ENCODE measurements at places on chromosomes 12 and 14.

DNA sequence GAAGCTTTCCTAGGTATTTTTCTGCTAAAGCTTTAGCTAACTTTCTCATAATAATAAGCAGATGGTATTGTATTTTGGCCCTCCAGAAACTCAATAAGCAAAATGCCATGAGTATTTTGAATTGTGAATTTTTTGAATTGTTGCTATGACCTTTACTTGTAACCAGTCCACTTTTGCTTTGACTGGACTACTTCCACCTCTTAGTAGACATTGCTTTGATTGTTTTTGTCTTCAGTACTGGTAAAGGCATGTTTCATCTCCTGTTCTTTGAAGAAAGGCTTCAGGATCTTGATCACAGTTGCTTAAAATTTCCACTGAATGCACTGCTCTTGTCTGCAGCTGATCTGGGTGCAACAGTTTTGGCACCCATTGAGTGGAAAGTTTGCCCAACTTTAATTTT is 102.3 kb downstream of the TRMT5 start:
- DNase-seq: peak; percentile 14

DNA sequence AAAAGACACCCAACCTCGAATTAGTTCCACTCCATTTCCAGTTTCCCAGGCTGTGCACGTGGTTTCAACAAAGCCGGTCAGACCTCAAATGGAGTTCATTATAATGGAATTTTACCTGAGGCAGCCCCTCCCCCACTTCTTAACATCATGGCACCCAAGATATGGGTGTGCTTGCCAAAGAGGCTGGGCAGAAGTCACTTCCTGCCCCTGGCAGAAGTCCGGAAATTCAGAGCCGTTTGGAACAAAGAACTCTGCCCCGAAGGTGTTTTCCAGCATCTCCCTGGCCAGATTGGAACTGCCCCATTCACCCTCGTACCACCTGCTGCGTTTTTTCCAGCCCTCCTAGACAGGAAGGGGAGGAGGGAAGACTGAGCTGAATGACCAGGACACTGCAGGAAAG is 8.2 kb downstream of the VDR start:
- no peak for DNase-seq

GRCh38 chr12:43094886-43095575 is 457.0 kb downstream of the ADAMTS20 start:
- DNase-seq: peak; percentile 68

- DNase-seq: peak; percentile 16
These were observed 261.4 kb downstream of the DIO2 start for GRCh38 chr14:79949906-79950305.

- DNase-seq: no peak
These were observed 24.0 kb downstream of the ITGA7 start for GRCh38 chr12:55683676-55684075.

DNA sequence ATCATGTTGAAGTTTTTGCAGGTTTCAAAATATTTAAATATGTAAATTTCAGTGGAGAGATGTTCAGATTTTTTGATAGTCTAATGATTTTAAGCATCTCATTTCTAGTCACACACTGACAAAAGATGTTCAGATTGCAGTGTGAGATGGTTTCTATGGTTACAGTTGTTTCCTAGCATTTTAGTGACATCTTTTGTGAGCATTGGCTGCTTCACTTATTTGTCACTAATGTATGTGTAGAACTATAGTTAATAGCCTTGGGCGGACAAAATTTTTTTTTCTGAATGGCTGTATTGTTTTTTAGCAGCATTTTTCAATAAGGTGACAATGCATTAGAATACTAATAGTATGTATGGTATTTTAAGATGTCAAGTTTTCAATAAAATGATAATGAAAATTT is 315.6 kb upstream of the PRKD1 start:
- no peak for DNase-seq

GRCh38 chr12:106081606-106082005 is 57.1 kb downstream of the NUAK1 start:
- DNase-seq: peak; percentile 70

GRCh38 chr12:73225941-73226340 is 953.8 kb downstream of the TRHDE start:
- DNase-seq: no peak

DNA sequence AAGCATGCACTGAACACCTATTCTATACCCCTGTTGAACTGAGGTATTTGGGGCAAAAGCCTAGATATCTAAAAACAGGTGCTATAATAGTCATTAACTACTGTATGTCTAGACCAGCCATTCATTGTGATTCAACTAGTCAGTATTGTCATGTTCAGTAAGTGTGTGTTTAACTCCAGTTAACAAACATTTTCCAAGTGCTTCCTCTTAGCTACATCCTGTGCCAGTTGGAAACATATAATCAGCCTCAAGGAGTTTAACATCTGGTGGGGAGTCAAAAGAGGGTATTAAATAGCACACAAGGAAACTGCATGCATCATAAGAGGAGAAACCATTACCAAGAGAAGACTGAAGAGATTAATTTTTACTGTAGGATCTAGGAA is 20.4 kb downstream of the TMTC1 start:
- DNase-seq: no peak

DNA sequence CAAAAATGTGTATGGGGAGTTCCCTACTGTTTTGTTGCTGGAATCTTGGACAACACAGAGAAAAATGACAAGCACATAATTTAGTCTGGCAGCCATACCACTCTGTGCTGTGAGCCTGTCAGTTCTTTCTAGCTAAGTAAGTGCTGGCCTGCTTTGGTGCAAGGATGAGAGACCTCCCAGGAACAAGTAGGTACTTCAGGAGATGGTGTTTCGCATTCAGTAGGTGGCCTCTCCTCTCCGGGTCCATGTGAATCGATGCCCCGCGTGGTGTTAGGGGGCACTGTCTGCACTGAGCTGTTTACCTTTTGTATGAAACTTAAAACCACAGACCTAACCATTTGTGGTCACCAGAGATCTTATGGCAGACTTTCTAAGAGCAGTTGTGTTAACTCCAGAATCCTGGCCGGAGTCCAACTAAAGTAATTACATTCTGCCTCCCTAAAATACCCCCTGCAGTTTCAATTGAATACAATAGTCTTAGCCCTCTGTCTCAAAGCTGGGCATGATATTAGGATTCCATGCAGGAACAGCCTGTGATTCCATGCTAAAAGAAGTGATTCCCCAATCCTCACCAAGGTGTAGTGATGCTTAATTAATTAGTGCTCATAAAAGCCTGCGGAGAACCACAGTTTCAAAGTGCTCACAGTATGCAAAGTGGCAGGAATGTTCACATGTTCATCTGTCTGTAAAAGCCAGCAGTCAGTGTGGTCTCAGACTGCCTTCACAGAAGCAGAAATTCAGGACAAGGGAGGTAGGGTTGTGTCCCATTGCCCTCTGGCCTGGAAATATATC is 64.2 kb downstream of the LLPH start:
- DNase-seq: peak; percentile 94

GRCh38 chr12:50162230-50162629 is 4.9 kb downstream of the CERS5 start:
- peak; percentile 61 for DNase-seq

GRCh38 chr14:61130512-61131260 is 149.6 kb downstream of the SLC38A6 start:
- no peak for DNase-seq

DNA sequence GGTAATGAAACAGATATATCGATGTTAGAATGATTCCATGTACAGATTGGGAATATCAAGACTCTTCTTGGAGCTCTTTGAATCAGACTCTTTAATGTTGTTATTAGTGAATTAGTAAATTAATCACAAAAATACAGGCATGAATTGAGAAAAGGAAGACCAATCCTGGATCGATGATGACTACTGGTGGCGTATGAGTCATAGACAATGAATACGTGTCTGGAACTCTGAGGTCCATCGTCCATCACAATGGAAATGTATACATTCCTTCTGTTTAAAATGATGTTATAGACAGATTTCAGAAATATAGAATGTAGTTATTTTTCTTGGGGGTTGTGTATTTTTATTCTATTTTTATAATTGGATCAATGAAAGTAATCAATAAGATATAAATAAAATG is 80.2 kb upstream of the RTL1 start:
- DNase-seq: no peak

- no peak for DNase-seq
These were observed 89.0 kb downstream of the BORCS5 start for GRCh38 chr12:12445882-12446181.

DNA sequence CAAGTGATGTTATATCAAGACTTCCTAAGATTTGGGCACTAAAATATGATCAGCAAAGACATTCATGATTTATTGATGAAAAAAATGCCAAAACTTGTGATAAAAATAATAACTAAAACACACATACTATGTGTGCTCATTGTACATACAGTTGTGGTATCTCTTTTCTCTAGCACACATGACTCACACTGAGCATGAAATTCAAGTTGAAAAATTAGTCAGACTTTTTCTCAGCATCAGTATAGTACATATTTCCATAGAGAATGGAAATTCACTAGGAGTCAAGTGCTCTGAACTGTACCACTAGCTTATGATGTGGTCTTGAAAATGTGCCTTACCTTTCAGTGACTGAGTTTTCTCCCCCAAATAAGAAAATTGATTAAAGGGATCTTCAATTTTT is 471.8 kb upstream of the FLRT2 start:
- DNase-seq: peak; percentile 55

DNA sequence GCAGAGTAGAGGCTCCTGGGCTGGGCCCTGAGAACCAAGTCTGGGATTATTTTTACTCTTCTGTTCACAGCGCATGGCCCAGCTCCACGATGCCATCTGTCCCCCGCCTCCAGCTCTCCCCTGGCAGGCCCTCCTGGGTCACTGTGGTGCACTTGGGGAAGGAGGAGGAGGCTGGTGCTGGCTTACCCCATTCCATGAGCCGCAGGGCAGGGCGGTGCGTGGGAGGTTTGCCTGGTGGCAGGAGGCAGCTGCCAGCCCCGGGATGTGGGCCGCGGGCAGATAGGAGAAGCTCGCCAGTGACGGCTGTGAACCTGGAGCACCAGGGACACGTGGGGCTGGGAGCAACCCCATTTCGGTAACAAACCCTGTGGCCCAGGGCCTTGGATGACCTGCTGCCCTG is 23.2 kb downstream of the TEAD4 start:
- DNase-seq: no peak

Data from fibroblast of upper back skin (primary cell).